Chondrocyte (in vitro differentiated cells): ENCODE measurements at places on chromosomes 2 and 18. TPM values are rescaled to one million over a fixed set of nuclear protein-coding genes. Genes with fewer than 3 reads are reported as not detected.

DNA sequence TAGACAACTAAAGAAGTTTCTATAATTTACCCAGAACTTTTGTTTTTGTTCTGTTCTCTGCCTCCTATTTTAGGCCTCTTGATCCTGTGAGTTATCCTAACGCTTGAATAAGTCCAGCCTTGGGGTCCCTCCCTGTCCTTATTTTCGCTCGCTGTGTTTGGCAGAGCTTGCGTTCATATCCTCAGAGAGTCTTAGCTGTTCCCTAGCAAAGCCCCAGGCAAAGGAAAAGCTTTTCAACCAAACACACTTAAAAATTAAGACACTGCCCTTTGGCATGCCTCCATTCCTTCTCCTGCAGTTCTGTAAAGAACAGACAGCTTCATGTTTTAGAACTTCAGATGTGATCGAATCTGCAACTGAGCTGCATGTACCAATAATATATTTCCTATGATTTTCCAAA lies 517.2 kb downstream of the SUCLG1 start:
- H3K36me3 ChIP-seq = no peaks in the 10 kb centered on the region
- peaks cover 6% of the 10 kb centered on the region for H3K27me3 ChIP-seq
- no peak overlapping the region for H3K27ac ChIP-seq
- no peak overlapping the region for H3K4me3 ChIP-seq
- no peaks in the 10 kb centered on the region for H3K4me1 ChIP-seq

- peak overlapping the region; percentile 75 for H3K4me3 ChIP-seq
- peaks cover 1% of the 10 kb centered on the region for H3K27me3 ChIP-seq
- H3K27ac ChIP-seq = peak overlapping the region; percentile 43
- no peaks in the 10 kb centered on the region for H3K36me3 ChIP-seq
Observed at GRCh38 chr2:70948337-70949003, 12.8 kb downstream of the ATP6V1B1 start.

DNA sequence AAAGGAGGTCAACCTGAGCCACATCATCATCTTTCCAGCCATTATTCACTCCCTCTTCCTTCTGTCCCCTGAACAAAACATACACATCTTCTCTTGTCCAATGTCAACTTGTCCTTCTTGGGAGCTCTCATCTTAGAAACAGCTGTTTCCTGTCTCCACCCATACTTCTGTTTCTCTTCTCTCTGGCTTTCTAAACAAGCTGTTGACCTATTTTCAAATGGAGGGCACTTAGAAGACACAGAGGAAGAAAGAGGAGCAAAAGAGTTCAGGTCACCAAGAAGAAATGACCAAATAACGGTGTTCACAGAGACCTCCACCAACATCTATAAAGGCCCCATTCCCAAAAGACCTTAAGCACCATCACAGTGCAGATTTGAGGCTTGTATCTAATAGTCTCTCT lies 355.9 kb upstream of the HNRNPA3 start:
- no peaks in the 10 kb centered on the region for H3K36me3 ChIP-seq
- H3K27me3 ChIP-seq = peaks cover 9% of the 10 kb centered on the region
- DNase-seq = no peak
- no peaks in the 10 kb centered on the region for H3K4me1 ChIP-seq
- H3K4me3 ChIP-seq = no peak overlapping the region
- no peak overlapping the region for H3K27ac ChIP-seq

GRCh38 chr2:62305421-62306176 lies 109.7 kb downstream of the B3GNT2 start:
- DNase-seq = no peak
- peaks cover 28% of the 10 kb centered on the region for H3K4me1 ChIP-seq
- no peak overlapping the region for H3K27ac ChIP-seq

- H3K4me1 ChIP-seq = peaks cover 55% of the 10 kb centered on the region
- peaks cover 19% of the 10 kb centered on the region for H3K36me3 ChIP-seq
- no peak overlapping the region for H3K4me3 ChIP-seq
- DNase-seq = no peak
- H3K27ac ChIP-seq = peak overlapping the region; percentile 57
Observed at GRCh38 chr2:173195100-173195499, 119.5 kb downstream of the MAP3K20 start.

Gene GALNT5
- 14.2 to 30.0 TPM (median 14.4 TPM) in 3 replicates for total RNA-seq

Gene AMER3
- total RNA-seq = not detected in 3 replicates
